Kidney (tissue), 22 donors: ENCODE measurements at places on chromosomes 11 and 22.

- H3K27ac ChIP-seq = no peak overlapping the region
- H3K27me3 ChIP-seq = no peaks in the 10 kb centered on the region
- H3K4me1 ChIP-seq = no peaks in the 10 kb centered on the region
These were observed 18.0 kb downstream of the BIRC2 start for GRCh38 chr11:102364991-102365390.

GRCh38 chr11:111778047-111778558, 11.9 kb upstream of the PPP2R1B start:
- peak overlapping the region; percentile 68 for H3K27ac ChIP-seq
- H3K36me3 ChIP-seq = no peaks in the 10 kb centered on the region
- no peak overlapping the region for H3K4me3 ChIP-seq
- peak; percentile 16 for DNase-seq
- H3K4me1 ChIP-seq = no peaks in the 10 kb centered on the region
- H3K27me3 ChIP-seq = no peaks in the 10 kb centered on the region

GRCh38 chr11:12091956-12092558, 18.3 kb upstream of the MICAL2 start:
- DNase-seq = no peak
- H3K4me1 ChIP-seq = no peaks in the 10 kb centered on the region
- no peak overlapping the region for H3K27ac ChIP-seq
- no peak overlapping the region for H3K4me3 ChIP-seq

DNA sequence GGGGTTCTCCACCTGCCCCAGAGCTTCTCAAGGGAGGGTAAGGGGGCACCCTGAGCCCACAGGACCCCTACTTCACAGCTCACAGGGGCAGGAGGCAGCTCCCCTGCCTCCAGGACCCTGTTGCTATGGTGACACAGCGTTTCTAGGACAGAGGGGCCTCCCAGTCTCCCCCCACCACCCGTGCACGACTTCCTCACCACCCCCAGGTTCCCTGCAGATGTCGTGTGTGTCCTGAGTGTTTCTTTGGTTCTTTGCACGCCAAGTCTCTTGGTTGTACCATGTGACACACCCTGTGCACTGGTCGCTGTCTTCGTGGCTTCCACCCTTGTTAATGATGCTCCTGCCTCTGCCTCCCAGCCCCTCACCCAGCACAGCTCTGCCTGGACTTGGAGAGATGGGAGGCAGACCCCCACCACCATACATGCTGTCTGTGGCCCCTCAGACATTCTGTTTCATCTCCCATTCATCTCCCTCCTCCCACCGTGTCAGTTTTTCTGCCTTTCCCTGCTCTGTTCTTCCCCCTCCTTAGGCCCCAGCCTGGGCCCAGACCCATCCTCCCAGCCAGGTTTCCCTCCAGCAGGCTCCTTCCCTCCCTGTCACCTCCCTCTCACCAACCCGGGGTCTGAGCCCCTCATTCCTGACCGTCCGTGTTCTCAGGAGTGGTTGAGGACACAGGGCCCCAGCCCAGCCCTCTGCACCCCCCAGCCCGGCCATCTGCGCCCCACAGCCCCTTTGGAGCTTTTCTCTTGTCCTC, 24.5 kb upstream of the RAB1B start:
- no peak for DNase-seq
- no peak overlapping the region for H3K4me3 ChIP-seq
- no peaks in the 10 kb centered on the region for H3K27me3 ChIP-seq
- H3K27ac ChIP-seq = no peak overlapping the region
- H3K36me3 ChIP-seq = no peaks in the 10 kb centered on the region
- H3K4me1 ChIP-seq = no peaks in the 10 kb centered on the region

DNA sequence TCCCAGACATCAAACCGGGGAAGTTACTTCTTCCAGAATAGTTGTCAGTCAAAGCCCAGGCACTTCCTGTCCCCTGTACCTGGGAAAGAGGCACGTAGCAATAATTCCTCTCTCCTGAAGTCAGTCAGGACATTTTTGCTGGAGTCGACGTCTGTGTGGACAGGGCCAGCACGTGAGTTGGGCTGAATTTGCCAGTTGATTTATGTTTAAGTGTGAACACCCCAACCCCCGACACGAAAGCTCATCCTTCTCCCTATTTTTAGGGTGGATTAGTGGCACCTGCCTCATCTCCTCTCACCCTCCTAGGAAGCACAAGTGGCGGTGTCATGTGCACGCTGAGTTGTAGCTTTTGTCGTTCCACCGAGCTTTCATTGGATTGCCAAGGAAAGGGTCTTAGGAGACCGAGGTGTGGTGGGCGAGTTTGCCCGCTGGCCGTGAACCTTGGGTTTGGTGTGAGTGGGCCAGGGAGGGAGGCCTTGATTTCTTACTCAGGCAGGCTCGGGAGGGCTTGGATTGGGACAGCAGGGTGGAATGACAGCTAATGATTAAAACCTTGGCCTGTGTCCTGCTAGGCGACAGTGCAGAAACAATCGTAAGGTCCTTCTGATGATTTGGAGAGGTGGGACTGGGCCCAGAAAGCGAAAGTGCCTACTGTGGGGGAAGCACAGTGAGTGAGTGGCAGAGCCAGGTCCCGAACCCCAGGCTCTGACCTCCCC, 87.0 kb upstream of the CRYBB3 start:
- H3K27me3 ChIP-seq = no peaks in the 10 kb centered on the region
- H3K27ac ChIP-seq = peak overlapping the region; percentile 75
- no peaks in the 10 kb centered on the region for H3K36me3 ChIP-seq
- DNase-seq = no peak

GRCh38 chr22:20012741-20013331, 3.8 kb downstream of the ARVCF start:
- H3K4me1 ChIP-seq = peaks cover 27% of the 10 kb centered on the region
- H3K27me3 ChIP-seq = peaks cover 7% of the 10 kb centered on the region
- H3K4me3 ChIP-seq = no peak overlapping the region
- DNase-seq = no peak
- no peaks in the 10 kb centered on the region for H3K36me3 ChIP-seq
